A549 treated with dexamethasone at 1 μM for 4 hours (cell line): ENCODE measurements at places on chromosomes 2 and 18. TPM values are rescaled to one million over a fixed set of nuclear protein-coding genes. Genes with fewer than 3 reads are reported as not detected.

The LIMS3 gene
- not detected in 5 replicates for total RNA-seq

The CXCR1 gene
- not detected in 5 replicates for total RNA-seq

The TMEM37 gene
- 1.3 to 2.7 TPM (median 2.5 TPM) in 5 replicates for total RNA-seq

The ZNF521 gene
- not detected in 5 replicates for total RNA-seq
